ENCODE measurements at places on chromosomes 1 and 21. TPM values are rescaled to one million over a fixed set of nuclear protein-coding genes. Genes with fewer than 3 reads are reported as not detected.

Gene PUSL1
- polyA plus RNA-seq = 7.3 TPM

Gene BCAN
- 4.1 TPM for polyA plus RNA-seq

Gene FMOD
- polyA plus RNA-seq = 65.2 TPM

Gene CCDC24
- polyA plus RNA-seq = 30.1 TPM

Gene OBSCN
- polyA plus RNA-seq = 47.4 TPM

Gene RIMS3
- 1.4 TPM for polyA plus RNA-seq

Gene PDC
- polyA plus RNA-seq = 0.96 TPM

Gene DPYD
- 12.4 TPM for polyA plus RNA-seq

Gene LIN28A
- polyA plus RNA-seq = 0.09 TPM

Gene PRAMEF17
- not detected for polyA plus RNA-seq

Gene EPHB2
- 15.4 TPM for polyA plus RNA-seq

Gene ZNF648
- 0.24 TPM for polyA plus RNA-seq

Gene PEX11B
- 58.1 TPM for polyA plus RNA-seq

Gene ALPL
- polyA plus RNA-seq = 53.0 TPM

Gene FTCD
- 41.2 TPM for polyA plus RNA-seq

Gene SMIM1
- 13.3 TPM for polyA plus RNA-seq

Gene SAMSN1
- polyA plus RNA-seq = 6.7 TPM

Gene KCND3
- 1.5 TPM for polyA plus RNA-seq

Gene DYNLT5
- 2.1 TPM for polyA plus RNA-seq

Gene NENF
- polyA plus RNA-seq = 44.1 TPM

Gene ZNF593
- 18.8 TPM for polyA plus RNA-seq

Gene SV2A
- 7.7 TPM for polyA plus RNA-seq

Gene XCL2
- polyA plus RNA-seq = 0.38 TPM

Gene CIART
- 8.3 TPM for polyA plus RNA-seq

Gene APOBEC4
- not detected for polyA plus RNA-seq

Gene ASCL5
- polyA plus RNA-seq = 0.47 TPM

Gene CLSTN1
- 164 TPM for polyA plus RNA-seq

Gene TAF5L
- polyA plus RNA-seq = 18.4 TPM

Gene FAF1
- polyA plus RNA-seq = 57.2 TPM

Gene CSF3R
- 4.1 TPM for polyA plus RNA-seq

Gene TMEM82
- polyA plus RNA-seq = 4.2 TPM

Gene PTGFR
- 0.33 TPM for polyA plus RNA-seq

Gene PLPPR4
- polyA plus RNA-seq = 1.6 TPM

Gene ZSCAN20
- polyA plus RNA-seq = 6.4 TPM

Gene PER3
- 14.3 TPM for polyA plus RNA-seq

Gene LRRC71
- 0.66 TPM for polyA plus RNA-seq
